ENCODE measurements at places on chromosomes 1 and 21. TPM values are rescaled to one million over a fixed set of nuclear protein-coding genes. Genes with fewer than 3 reads are reported as not detected.
A peak's percentile ranks its signal among the peaks of the same experiment; 100 is the strongest.

- no peak for DNase-seq
Measured at GRCh38 chr1:16447641-16448040, 7.1 kb downstream of the NECAP2 start.

GRCh38 chr1:172393354-172393753, 27.1 kb upstream of the C1orf105 start:
- no peak for DNase-seq

DNA sequence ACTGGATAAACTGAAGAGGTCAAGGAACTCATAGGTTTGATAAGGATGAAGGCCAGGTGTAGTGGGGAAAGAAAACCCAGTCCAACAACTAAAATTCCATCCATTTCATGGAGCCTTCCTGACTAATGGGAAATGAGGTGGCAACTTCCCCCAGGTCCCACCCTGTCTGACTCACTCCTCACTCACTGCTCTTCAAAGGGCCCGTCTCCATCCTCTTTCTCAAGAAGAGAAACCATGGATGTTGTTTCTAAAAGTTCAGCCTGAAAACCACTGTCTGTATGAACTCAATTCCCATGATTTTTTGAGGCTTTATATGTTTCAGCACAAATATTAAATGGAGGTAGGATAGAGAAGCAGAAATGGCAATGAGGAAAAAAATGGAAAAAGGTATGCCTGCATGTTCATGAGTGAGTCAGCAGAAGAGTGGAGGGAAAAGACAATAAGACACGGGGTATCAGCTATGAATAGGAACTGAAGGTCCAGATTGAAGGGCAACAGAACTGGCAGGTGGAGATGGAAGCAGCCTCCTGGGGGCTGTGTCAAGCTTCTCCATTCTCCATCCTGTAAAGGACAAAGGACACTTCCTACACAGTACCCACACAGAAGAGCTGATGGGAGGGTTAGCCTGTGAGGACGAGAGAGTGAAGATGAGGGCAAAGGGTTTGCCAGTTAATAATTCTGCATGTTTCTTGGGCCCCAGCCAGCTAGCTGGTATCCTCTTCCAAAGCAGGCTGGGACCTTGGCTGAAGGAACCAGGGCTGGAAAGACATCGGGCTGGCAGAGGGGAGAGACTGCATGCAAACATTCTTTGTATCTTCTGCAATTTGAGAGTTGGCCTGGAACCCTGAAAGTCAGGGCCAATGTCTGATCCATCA, 5.5 kb upstream of the ELOVL1 start:
- no peak for DNase-seq

DEPDC1 gene
- not detected for total RNA-seq

G0S2 gene
- total RNA-seq = 15.1 TPM

GRCh38 chr1:80675454-80675853, 1125.3 kb upstream of the ADGRL2 start:
- no peak for DNase-seq

DNA sequence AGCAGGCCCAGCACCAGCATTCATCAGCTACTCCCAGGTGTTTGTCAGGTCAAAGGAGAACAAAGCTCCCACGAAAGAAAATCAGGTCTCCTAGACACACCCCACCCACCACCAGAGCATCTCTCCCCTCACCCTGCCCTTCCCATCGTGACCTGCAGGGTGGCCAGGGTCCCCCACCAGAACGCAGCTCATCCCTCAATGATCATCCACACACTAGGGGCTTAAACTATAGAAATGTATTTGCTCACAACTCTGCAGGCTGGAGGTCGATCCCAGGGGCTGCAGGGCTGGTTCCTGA, 97.4 kb downstream of the RIPK4 start:
- no peak for DNase-seq

TINAGL1 gene
- total RNA-seq = 1,807 TPM

DNA sequence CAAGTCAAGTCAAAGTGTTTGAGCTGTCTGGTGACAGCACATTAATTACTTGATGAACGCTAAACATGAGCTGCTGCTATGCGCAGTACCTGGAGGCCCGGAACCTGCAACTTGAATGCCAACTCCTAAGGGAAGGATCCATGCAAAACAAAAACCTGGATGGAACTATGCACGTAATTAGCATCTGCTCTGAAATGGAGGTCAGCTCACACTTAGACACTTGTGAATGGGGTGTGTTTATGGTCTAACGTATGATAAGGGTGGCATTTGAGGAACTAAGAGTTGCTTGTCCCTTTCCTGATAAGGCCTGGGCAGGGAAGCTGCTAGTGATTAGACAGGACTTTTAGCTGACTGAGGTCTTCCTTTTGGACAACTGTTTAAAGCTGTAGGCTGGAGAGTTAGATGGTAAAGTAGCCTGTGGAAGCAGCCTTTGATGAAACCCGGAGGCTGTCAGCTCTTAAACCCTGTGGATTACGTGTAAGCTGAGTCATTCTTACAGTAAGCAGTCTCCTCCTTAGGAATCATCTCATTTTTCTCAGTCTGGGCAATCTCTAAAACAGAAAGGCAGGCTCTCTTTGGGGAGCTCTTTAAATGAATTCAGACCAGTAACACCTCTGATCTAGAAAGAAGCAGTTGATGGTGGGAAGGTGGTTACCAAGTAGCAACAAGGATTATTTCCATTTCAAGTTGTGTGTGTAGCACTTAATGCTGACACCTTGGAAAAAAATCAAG, 6.8 kb downstream of the TENT5C start:
- DNase-seq = no peak

- DNase-seq = no peak
Measured at GRCh38 chr1:41682149-41682548, 197.7 kb upstream of the EDN2 start.

- no peak for DNase-seq
Measured at GRCh38 chr1:29380532-29380931, 144.2 kb downstream of the PTPRU start.

DNA sequence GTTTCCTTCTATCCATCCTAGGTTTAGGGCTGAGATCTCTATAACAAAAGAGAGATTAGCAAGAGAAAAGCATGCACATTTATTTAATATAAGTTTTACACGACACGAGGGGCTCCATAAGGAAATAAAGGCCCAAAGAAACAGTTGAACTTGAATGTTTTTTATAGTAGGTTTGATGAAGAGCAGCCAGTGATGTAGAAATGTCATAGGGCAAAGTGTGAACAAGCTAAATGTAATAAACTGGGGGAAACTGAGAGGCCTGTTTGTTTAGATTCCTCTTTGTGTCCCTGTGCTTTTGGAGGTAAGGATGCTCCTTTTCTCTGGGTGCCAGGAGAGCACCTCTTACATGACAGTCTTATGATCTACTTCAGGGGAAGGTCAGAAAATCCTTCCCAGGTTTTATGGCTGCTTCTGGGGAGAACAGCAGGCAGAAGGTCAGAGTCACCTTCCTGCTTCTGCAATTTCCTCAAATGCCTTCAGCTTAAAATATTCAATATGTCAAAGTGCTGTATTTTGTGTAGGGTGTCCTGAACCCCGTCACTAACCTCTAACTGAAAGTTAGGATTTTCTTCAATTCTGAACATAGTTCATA, 9.5 kb upstream of the HORMAD1 start:
- no peak for DNase-seq

LRRIQ3 gene
- total RNA-seq = not detected

IVL gene
- not detected for total RNA-seq

KIF2C gene
- 0.53 TPM for total RNA-seq

GRCh38 chr1:21685946-21686678, 17.0 kb upstream of the RAP1GAP start:
- DNase-seq = no peak

CLCNKB gene
- not detected for total RNA-seq

DNA sequence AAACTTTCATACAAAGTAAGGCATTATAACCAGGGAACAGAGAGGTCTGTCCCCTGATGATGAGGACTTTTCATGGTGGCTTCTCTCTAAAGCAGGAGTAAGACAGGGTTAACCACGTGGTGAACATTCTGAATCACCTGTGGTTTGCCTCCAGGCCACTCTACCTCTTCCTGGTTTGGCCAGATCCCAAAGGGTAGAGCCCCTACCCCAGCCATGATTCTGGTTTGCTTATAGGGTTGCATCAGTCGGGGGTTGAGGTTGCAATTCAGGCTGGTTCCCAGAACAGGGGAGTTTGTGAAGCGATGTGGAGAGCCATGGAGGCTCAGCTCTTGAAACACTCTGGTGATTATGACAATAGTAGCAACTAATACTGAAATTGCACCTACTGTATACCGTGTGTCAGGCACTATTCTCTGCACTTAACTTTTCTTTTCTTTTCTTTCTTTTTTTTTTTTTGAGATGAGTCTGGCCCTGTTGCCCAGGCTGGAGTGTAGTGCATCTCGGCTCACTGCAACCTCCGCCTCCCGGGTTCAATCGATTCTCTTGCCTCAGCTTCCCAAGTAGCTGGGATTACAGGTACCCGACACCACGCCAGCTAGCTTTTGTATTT, 8.3 kb downstream of the CNR2 start:
- no peak for DNase-seq

ADAMTSL4 gene
- 85.3 TPM for total RNA-seq

DNA sequence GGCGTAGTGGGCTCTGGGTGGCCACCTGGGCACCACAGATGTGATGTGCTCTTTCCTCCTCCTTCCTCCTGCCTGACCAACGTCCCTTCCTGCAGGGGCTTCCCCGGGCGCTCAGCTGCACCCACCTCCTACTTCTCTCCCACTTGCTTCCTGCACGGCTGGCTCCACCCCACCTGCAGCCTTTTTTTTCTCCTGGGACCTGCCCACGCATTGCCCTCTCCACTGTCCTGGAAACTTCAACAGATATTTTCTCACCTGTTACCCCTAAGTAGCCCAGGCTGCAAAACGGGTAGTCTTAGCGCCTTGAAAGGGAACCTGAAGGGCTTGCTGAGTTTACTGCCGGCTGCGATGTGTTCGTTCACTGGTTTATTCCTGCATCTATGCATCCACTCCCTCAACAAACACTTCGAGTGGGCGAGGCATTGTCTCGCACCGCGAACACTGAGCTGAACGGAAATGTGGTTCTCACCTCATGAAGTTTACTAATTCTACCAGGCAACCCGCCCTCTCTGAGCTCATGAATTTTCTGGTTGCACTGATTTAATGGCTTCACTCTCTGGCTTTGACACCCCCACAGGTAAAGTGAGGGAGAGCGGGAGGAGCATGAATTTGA, 23.6 kb downstream of the ZBTB18 start:
- no peak for DNase-seq

SPATA45 gene
- total RNA-seq = not detected

DNA sequence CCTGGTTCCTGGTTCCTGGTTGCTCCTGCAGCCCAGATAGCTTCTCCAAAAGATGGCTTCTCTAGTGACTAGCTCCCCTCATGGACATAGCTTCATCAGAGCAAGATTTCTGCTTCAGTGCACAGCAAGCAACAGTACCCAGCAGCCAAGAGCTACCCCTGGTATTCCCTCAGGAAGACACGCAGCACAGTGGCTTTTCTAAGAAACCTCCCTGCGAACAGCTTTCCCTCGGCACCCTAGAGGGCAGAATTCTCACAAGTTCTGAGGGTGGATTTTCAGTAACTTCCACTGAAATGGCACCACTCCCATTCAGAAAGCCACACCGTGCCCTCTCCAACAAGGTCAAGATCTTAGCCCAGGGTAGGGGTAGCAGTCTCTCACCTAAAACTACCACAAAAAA, 128.2 kb downstream of the EIF4G3 start:
- no peak for DNase-seq

- DNase-seq = peak; percentile 54
Measured at GRCh38 chr1:67733681-67734322, 48.8 kb downstream of the GADD45A start.

RNU1-1 gene
- under 0.01 TPM for total RNA-seq

OR2T11 gene
- total RNA-seq = 2.8 TPM

NBPF19 gene
- 2.3 TPM for total RNA-seq

HSD11B1 gene
- 0.32 TPM for total RNA-seq

DNA sequence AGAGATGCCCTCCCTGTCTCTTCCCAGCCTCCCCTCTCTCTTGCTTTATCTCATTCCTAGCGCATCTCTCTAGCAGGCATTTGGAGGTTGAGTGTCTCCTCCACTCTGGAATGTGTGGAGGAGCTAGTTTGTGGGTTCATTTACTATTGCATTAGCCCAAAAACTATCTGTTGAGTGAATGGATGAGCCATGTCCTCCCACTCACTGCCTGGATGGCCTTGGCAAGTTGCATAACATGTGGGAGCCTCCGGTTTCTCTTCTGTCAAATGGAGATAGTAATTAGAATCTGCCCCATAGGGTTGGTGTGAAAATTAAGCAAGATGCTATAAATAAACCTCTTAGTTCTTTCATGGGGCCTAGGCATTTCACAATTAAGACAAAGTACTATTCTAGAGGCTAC, 181.8 kb downstream of the KAZN start:
- DNase-seq = no peak

DNA sequence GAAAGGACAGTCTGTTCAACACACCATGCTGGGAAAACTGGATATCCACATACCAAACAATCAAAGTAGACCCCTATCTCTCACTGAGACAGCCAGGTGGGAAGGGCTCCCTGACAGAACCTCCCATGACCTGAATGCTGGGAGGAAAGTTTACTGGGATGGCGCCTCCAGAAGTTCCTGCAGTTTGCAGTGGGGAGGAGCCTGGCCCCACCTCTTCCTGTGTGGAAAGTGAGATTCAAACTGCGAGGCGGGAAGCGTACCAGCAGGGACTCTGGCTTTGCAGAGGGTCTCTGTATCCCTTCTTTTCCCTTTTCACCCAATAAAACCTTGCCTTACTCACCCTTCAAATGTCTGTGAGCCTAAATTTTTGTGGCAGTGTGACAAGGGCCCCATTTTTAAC, 190.7 kb downstream of the HHIPL2 start:
- no peak for DNase-seq

FOXD3 gene
- total RNA-seq = not detected

- no peak for DNase-seq
Measured at GRCh38 chr1:205423814-205424399, 2.1 kb upstream of the LEMD1 start.

C1orf226 gene
- total RNA-seq = 0.85 TPM

CAMK2N1 gene
- 1.9 TPM for total RNA-seq

DNA sequence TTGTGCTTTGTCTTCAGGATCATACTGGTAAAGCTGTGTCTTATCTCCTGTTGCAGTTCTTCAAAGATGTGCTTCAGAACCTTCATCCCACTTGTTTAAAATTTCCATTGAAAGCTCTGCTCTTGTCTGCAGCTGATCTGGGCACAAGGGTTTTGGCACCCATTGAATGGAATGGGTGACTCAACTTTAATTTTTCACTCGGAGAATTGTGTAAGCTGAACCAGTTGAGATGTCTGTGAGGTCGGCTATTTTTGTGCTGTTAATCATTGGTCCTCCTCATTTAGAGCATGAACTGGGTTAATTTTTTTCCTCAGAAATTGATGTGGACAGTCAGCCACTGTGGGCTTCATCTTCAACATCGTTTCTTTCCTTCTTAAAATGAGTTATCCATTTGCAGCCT, 252.1 kb downstream of the TM2D1 start:
- no peak for DNase-seq

GRCh38 chr1:225812488-225813213, 2.7 kb downstream of the EPHX1 start:
- DNase-seq = no peak
